Gastroesophageal sphincter (tissue), 4 donors: ENCODE measurements at places on chromosomes 12 and 14.

- no peak for ATAC-seq
These were observed 229.2 kb downstream of the ALX1 start for GRCh38 chr12:85509081-85509856.

- no peak for ATAC-seq
These were observed 60.4 kb upstream of the FBRSL1 start for GRCh38 chr12:132429602-132429945.

DNA sequence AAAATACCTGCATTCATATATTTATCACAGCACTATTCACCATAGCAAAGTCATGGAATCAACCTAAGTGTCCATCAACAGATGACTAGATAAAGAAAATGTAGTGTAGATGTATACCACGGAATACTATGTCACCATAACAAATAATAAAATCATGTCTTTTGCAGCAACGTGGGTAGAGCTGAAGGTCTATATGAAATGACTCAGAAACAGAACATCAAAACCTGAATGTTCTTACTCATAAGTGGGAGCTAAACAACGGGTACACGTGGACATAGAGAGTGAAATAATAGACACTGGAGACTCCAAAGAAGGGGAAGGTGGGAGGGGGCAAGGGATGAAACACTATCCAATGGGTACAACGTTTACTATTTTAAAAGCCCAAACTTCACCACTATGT is 37.9 kb downstream of the SLC38A1 start:
- no peak for ATAC-seq

GRCh38 chr12:57099047-57099714 is 10.3 kb downstream of the NAB2 start:
- ATAC-seq, result no peak

DNA sequence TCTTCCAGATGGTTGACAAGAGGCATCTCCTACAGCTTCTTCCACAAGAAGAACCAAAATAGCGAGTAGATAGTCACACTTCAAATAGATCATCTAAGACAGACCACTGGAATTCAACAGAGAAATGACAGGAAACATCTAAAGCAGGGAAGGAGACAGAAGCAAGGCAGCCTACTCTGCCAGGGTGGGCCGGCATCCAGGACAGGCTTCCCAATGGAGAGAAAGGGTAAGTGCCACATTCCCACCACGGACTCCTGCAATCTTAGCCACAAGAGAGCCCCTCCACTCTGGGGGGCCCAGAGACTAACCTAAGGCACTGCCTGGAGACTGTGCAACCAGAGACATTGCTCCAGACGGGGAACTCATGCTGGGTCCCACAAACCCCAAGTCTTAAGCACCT is 154.5 kb downstream of the NDUFA12 start:
- no peak for ATAC-seq

GRCh38 chr14:69536971-69537370 is 37.7 kb downstream of the CCDC177 start:
- no peak for ATAC-seq

- no peak for ATAC-seq
These were observed 508.6 kb downstream of the FLRT2 start for GRCh38 chr14:86038387-86039042.

DNA sequence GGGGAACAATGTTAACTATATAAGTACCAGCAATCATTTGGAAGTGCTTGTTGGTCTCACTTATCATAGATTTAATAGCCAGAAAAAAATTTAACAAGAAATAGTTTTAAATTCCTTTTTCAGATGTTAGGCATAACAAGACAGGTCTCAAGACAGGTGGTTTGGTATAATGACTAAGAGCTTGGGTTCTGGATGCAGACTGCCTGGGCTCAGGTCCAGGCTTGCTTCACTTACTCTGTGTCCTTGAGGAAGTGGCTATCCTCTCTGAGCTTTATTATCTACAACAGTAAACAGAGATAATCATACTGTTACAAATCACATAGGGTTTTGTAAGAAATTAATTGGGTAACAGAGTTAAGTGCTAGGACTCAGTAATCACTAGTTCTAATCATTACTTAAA is 338.0 kb upstream of the FLRT2 start:
- no peak for ATAC-seq

- ATAC-seq, result peak; percentile 23
These were observed 4.6 kb downstream of the TEAD4 start for GRCh38 chr12:2963760-2964292.

GRCh38 chr12:103547929-103548328 is 39.1 kb upstream of the STAB2 start:
- no peak for ATAC-seq

GRCh38 chr12:7403466-7403865 is 40.5 kb downstream of the CD163L1 start:
- ATAC-seq, result no peak

- no peak for ATAC-seq
These were observed 133.4 kb upstream of the FGD4 start for GRCh38 chr12:32265951-32266350.

GRCh38 chr14:90774316-90774715 is 41.9 kb downstream of the TTC7B start:
- ATAC-seq, result no peak

DNA sequence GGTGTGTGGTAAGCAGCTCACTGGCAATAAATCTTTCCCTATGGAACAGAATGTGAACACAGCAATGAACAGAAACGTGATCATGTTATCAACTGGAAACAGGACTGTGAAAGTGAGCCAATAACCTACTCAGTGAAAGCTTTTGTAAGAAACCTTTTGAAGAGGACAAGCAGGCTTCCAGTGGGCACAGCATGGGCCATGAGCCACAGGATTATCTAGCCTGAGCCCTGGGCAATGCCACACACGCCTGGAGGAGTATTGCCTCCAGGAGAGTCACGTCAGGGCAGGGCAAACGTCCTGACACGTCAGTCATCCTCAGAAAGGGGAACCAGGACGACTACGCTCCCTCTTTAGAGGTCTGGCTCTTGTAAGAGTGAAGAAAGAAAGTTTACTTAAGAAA is 32.3 kb downstream of the NRDE2 start:
- ATAC-seq, result no peak

- no peak for ATAC-seq
These were observed 115.4 kb upstream of the OVCH1 start for GRCh38 chr12:29612912-29613311.

DNA sequence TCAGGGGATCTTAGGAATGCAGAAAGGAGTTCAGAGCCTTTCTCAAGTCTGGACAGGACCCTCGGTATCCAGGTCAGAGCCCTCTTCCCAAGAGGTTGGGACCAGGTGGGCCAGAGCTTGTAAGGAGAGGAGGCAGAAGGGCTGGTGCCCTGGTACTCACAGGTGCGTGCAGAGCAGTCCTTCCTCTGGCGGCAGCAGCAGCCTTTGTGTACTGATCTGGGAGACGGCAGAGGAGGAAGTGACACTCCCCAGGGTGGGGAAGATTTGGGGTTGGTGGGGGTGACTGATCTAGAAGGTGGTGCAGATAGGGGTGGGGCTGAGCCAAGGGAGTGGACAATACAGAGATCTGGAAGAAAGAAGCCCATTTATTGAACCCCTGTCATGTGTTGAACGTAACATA is at the start of gene ITGB7:
ITGB7 (minus strand) TSS at position 210 of the 400 bp plus-strand sequence. CDS start 6,808 bp downstream, outside the sequence.
- peak; percentile 16 for ATAC-seq

DNA sequence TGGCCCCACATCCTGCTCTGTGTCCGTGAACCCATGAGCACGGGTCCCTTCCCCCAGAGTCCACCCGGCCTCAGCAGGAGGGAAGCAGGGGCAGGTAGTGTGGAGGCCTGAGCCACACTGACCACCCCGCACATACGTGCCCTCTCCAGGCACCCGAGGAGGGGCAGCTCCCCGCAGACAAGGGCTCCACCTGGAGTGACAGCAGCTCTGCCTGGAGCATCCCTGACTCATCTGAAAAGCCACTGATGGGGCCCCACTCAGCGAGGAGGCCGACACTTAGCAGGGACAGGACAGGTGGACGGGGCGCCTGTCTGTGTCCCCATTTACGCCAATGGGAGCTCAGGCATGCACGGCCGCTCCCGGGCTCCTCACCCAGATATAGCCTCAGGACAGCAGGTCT is 237.6 kb upstream of the SFSWAP start:
- no peak for ATAC-seq

DNA sequence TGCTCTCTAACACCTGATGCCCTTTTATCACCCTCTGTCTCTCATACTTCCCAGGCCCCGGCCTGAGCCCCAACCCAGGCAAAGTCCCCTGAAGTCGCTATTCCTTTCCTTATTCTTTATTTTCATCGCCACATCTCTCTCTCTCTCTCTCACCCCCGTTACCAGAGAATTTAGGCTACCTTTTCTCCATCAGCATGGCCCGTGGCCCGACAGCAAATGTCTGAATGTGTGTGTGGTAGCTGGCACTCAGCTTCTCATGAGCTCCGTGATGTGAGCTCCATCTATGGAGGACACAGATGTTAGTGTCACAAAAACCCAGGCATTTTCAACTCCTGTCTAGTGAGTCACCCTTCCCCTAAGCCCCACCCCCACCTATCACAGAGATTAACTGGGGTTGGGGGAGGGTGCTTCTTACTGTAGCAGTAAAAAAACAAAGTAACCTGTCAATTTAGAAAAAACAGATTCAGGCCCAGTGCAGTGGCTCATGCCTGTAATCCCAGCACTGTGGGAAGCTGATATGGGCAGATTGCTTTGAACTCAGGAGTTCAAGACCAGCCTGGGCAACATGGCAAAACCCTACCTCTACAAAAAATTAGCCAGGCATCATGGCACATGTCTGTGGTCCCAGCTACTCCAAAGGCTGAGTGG is 53.8 kb downstream of the VCPKMT start:
- ATAC-seq, result no peak

DNA sequence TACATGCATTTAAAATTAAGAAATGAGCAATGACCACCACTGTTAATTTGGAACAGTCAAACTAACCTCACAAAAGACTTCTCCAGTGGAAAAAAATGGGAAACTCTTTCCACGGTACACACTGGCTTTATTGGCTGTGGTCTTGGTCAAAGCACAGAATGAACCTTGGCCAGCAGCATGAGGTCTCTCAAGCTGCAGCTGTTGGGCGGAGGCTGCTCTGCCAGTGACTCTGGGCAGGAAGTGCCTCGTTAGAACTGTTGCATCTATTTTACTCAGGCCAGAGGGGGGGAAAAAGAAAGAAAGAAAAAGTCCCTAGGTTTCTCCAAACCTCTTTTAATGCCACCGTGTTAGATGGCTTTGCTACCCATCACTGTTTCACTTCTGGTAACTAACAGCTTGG is 279.8 kb upstream of the DIO2 start:
- ATAC-seq, result peak; percentile 81

DNA sequence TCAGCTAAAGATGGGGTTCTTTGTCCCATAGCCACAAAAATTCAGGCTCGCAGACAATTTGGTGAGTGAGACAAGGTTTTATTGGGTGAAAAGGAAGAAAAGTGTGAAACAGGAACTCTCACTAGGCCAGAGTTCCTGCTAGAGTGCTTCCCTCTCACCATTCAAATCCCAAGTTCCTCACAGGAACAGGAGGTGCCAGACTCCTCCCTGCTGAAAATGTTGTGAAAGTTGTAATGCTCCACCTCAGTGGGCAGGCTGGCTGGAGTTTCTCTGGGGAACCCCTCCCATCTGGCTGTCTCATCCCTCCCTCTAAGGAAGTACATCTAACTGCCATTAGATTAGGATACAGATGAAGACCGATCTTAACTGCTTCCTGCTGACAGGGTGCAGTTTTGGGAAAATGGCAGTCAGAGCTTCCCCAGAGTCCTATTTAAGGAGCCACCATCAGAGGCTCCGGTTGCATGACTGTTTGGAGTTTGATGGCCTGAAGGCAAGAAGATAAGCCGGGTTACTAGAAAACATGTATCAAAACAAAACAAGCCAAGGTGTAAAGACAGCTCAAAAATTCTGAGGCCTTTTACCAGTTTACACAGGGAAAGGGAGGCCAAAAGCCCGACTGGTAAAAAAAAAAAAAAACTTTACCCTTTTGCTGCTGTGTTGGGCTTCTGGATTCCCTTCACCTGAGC is 127.6 kb downstream of the FSCB start:
- no peak for ATAC-seq

- no peak for ATAC-seq
These were observed 19.0 kb downstream of the TWF1 start for GRCh38 chr12:43786899-43787693.

- ATAC-seq, result no peak
These were observed 5.4 kb upstream of the RALGAPA1 start for GRCh38 chr14:35814371-35815005.

- no peak for ATAC-seq
These were observed 17.2 kb downstream of the ZBTB42 start for GRCh38 chr14:104817930-104818713.

GRCh38 chr14:67710209-67710608 is 8.5 kb downstream of the RDH12 start:
- no peak for ATAC-seq

DNA sequence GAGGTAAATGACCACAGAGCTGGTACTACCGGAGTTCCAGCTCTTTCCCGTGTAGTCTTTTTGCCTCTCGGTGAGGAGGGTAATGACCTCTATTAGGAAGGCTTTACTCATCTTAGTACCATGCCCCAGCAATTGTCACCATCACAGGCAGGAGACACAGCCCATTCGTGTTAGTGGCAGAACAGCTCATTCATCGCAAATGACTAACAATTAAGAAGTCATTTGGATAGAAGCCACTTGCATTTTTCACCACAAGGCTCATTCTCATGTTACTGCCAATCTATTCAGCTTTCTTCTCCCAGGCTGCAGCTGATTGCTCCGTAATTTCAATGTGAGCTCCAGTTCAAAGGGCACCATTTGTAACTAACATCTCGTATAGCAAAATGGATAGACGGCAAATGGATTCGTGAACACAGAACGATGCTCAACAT is 718.8 kb upstream of the TMEM132C start:
- ATAC-seq, result no peak

DNA sequence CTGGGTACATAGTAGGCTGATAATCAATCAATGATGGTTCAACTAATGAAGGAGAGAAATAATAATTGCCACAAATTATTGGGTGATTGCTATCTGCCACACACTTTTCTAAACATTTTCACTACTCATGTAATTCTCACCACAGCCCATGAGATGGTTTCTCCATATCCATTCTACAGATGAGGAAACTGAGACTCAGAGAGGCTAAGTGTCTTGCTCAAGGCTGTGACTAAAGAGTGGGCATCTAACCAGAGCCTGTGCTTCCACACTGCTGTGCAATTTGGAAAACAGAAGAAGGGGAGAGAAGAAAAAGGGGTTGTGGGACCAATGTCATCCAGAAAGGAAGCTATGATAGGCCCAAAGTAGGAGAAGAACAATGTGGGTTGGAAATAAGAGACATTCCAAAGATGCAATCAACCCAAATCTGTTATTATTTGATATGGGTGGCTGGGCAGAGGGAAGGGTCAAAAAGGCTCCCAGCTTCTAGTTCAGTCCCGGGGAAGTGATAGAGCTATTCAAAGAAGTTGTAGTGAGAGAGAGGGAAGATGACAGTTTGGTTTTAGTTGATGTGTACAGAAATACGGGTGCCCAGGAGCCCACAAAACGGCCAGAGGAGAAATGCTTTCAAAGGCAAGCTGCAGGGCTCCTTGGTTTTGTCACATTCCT is 483 bp upstream of the NR1H4 start:
- ATAC-seq, result no peak

- ATAC-seq, result no peak
These were observed 77.1 kb downstream of the KCNMB4 start for GRCh38 chr12:70443062-70443673.

DNA sequence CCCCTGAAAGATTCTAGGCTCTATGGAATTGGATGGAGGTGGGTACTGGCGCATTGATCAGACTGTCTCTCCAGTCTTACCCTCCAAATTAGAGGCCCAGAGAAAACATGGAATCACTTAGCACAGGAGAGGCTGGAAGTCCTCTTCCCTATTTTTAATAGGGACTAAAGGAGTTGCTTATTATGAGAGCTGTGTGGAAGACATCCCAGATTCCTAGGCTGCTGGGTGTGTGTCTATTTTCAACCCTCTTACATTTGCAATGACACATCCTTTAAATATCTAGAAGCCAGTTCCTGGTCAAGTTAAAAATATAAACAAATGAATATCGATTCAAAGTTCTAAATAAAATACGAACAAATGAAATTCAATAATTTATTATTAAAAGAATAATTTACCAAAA is 58.3 kb upstream of the ARID2 start:
- no peak for ATAC-seq
